ENCODE measurements at places on chromosomes 13 and 19.

GRCh38 chr13:29993716-29994488, 143.5 kb upstream of the UBL3 start:
- no peak for DNase-seq

- no peak for DNase-seq
These were observed 15.0 kb downstream of the POLR1D start for GRCh38 chr13:27636589-27637288.

- DNase-seq = no peak
These were observed 1787.3 kb downstream of the SLITRK5 start for GRCh38 chr13:89458456-89458855.

DNA sequence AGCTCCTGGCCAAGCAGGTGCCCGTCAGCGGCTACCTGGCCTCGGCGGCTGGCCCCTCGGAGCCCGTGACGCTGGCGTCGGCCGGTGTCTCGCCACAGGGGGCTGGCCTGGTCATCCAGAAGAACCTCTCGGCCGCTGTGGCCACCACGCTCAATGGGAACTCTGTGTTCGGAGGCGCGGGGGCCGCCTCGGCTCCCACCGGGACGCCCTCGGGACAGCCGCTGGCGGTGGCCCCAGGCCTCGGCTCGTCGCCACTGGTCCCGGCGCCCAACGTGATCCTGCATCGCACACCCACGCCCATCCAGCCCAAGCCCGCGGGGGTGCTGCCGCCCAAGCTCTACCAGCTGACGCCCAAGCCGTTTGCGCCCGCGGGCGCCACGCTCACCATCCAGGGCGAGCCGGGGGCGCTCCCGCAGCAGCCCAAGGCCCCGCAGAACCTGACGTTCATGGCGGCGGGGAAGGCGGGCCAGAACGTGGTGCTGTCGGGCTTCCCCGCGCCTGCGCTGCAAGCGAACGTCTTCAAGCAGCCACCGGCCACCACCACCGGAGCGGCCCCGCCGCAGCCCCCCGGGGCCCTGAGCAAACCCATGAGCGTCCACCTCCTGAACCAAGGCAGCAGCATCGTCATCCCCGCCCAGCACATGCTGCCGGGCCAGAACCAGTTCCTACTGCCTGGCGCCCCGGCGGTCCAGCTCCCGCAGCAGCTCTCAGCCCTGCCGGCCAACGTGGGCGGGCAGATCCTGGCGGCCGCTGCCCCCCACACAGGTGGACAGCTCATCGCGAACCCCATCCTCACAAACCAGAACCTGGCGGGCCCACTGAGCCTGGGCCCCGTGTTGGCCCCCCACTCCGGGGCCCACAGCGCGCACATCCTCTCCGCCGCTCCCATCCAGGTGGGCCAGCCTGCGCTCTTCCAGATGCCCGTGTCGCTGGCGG, 33.0 kb upstream of the EHD2 start:
- DNase-seq = no peak

GRCh38 chr13:53694814-53695532, 666.4 kb downstream of the OLFM4 start:
- DNase-seq = no peak

DNA sequence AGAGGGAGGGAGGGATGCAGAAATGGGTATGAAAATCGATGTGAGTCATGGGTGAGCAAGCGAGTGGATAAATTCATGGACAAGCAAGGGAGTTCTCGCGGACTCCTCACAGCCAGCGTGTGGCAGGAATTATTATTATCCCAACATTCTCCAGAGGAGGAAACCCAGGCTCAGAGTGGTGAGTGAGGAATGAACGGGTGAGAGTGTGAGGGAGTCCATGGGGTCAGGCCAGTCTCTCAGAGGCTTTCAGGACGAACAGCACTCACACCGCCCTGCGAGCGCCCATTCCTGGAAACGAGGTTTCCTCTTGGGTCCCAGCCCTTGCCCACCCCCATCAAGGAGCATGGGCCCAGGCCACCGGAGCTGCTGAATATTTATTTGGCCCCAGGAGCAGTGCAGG, 6.3 kb upstream of the DNAAF3 start:
- no peak for DNase-seq

DNA sequence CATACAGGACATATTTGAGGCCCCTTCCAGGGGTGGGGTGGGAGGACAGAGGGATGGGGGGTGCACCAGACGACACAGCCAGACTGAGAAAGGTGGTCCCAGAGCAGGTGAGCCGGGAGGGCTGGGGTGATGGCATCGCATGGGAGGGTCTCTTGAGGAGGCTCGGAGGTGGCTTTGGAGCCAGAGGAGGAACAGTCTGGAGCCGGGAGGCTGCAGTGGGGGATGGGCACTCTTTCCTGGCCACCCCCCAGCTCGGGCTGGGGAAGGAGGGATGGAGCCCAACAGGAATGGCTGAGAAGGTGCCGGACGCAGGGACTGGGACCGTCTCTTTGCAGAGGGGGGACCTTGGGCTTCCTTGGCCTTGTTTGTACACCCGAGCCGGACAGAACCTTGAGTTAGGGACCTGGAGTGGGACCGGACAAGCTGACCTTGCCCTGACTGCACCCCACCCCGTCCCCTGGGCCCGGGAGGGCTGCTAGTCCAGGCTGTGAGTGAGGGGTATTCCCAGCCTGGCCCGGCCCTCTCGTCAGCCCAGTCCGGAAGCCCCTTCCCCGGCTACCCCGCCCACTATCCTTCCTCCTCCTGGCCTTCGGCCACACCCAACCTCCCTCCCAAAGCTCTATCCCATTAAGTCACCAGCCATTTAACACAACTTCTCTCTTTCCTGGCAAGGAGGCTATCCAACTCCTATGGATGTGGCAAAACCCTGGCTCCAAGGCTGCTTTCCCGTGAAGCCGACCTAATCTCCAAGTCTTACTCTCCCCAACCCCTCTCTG, 816 bp upstream of the TBXA2R start:
- peak; percentile 61 for DNase-seq

DNA sequence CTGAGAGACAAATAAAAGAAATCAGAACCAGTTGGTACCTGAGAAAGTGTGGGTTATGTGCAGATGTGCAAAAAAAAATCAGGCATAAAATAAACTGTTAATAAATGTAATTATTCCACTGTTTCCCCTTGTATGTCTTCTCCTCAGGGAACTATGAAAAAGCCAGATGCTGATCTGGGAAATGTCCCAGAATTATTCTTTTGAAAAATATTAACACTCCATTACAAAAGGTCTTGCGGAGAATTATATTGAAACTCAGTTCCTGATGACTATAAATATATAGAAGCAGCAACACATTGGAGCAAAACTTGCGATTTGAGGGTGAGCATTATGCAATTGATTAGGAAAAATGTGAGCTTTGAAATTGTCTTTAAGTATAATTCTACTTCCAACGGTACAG, 433.3 kb upstream of the KLF12 start:
- no peak for DNase-seq

GRCh38 chr13:113159701-113160100, 1.3 kb downstream of the PROZ start:
- no peak for DNase-seq

DNA sequence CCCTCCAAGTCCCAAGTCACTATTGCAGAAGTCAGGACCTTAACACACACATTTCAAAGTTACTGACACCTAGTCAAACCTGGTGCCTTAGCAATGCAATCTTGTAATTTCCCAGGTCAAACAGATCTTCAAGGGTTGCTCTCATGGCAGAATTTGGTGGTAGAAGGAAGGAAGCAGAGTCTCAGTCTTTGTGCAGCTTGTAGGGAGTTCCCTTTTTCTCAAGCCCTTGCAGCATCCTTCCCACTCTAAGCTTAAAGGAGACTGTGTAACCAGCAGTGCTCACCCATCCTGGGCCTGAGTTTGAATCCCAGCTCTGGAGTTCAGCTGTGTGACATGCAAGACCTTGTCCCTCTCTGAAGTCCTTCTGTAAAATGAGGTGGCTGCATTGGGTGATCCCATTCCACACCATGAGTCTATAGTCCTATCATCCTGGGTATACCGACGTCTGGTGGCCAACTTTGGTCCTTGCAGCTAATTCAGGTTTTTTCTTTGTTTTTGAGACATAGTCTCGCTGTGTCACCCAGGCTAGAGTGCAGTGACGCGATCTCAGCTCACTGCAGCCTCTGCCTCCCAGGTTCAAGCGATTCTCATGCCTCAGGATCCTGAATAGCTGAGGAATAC, 9.8 kb downstream of the SIGLEC10 start:
- DNase-seq = peak; percentile 83

- DNase-seq = peak; percentile 21
These were observed 17.1 kb downstream of the UCHL3 start for GRCh38 chr13:75566658-75567057.

- DNase-seq = no peak
These were observed 151.6 kb downstream of the GPC6 start for GRCh38 chr13:93378184-93378583.

DNA sequence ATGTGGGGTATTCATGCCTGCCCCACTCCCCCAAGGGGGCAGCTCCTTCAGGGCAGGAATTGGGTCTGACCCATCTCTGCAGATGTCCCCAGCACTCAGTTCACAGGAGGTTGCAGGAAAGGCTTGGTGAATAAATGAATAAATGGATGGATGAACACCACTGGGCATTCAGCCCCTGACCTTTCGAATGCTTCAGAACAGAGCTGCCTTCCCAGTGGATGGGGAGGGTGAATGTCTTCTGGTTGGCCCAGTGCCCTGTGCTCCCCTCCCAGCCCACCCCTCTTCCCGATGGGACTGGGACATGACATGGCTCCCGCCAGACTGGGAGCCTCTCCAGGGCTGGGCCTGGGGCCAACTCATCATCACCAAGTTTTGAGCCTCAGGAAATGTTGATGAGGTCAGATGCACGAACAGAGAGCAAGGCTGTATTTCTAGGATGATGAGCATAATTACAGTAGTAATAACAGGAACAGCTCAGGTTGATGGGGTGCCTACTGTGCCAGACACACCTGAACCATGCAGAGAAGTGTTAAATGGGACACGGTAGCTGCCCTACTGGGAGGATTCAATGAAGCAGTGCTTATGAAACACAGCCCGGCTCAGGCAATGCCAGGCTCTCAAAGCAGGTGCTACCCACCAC, 25.7 kb downstream of the VRK3 start:
- DNase-seq = no peak

DNA sequence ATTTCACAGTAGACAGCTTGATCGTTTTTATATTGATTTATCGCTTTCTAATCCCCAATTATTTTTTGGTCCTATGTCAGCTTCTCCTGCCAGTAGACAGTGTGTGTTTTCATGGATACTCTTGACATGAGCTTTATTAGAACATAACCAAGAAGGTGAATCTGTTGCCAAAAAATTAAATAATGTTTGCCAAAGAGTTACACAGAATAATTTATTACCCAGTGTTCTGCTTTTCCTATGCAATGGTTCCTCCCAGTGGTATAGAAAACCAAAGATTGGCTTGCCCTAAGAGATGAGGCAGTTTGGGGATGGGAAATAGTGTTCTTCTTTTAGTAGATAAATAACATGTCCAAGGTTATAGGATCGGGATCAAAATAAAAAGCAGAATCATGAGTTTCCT, 8.5 kb upstream of the FRY start:
- DNase-seq = no peak

GRCh38 chr13:40408602-40409001, 257.8 kb downstream of the FOXO1 start:
- DNase-seq = no peak

DNA sequence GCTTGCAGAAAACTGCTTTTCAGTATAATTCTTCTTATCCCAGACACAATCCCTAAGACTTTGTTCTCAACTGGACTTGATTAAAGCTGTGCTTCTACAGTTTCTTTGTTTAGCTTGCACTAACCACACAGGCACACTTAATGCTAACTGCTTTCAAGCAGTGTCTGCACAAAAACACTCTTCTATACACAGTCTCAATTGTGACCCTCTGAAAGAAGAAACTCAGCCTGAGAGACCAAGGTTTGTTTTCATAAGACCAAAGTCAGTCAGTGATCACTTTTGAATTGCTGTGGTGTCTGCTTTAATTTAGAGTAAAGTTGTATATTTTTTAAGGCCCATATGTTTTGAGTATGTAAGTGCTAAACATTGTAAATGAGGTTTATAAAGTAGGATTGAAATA, 431.2 kb downstream of the KCTD12 start:
- DNase-seq = no peak

- peak; percentile 33 for DNase-seq
These were observed 72.5 kb upstream of the MTIF3 start for GRCh38 chr13:27522847-27523246.

- peak; percentile 58 for DNase-seq
These were observed 8.3 kb downstream of the IRS2 start for GRCh38 chr13:109778102-109778542.

DNA sequence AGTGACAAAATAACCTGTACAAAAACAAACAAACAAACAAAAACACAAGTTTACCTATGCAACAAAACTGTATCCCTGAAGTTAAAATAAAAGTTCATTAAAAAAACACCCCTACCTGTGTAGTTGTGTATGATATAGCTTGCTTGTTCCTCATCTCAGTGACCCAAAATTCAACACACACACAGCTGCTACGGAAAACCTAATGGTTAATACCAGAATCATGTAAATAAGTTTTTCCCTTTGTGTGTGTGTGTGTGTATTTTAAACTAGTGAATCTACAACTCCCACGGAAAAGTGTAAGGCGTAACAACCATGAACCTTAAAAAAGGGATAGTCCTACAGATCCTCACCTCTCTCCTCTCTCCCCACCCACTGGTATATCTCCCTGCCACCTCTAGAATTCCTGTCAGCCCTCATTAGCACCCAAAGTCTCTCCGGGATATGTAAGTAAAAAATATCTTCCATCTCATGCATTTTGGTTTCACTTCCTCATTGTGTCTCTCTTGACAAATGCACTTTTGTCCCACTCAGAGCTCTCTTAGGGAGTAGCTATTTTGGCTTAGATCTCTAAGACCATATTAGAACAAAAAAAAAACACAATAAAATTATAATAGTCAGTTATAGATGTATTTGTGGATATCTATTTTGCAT, 2236.5 kb downstream of the PCDH9 start:
- peak; percentile 20 for DNase-seq

DNA sequence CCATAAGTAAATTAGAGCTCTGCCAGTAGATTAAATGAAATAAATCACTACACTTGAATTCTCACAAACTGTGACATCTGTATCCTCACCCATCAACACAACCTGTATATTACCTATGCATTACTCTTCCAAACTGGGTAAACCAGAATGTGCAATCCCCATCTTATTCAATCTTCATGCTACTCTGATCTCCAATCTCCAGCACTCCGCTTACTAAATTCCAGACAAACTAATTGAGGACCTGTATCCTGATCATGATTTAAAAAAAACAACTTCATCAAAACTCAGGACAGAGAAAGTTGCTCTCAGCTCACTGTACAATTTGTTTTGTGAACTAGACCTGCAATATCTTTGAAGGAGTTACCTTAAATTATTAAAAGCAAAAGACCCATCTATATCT, 74.4 kb downstream of the FOXO1 start:
- DNase-seq = no peak

DNA sequence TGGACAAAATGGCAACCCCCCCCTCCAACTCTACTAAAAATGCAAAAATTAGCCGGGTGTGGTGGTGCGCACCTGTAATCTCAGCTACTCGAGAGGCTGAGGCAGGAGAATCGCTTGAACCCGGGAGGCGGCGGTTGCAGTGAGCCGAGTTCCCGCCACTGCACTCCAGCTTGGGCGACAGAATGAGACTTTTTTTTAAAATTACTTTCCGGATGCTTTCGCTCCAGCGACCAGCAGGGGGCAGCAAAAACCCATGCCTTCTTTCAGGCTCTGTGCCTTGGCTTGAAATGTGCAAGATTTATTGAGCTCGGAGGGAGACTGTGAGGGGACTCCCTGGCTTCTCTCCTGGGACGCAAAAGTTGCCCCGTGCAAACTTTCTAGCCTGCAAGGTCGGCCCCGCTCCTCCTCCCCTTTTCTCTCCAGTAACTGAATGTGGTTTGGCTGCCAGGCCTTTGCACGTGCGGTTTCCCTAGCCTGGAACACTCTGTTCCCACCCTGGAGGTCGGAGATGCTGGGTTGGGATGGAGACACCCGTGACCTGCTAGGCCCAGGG, 61.4 kb upstream of the NFIC start:
- peak; percentile 90 for DNase-seq
